ENCODE measurements at places on chromosomes 13 and 19. TPM values are rescaled to one million over a fixed set of nuclear protein-coding genes. Genes with fewer than 3 reads are reported as not detected.

The HCST gene
- polyA plus RNA-seq, result 2.1 TPM

The TEX101 gene
- polyA plus RNA-seq, result not detected

The DIAPH3 gene
- 30.2 TPM for polyA plus RNA-seq

The CSNK1A1L gene
- not detected for polyA plus RNA-seq

The PCP2 gene
- polyA plus RNA-seq, result 0.40 TPM

The RNF17 gene
- polyA plus RNA-seq, result not detected

The CD209 gene
- polyA plus RNA-seq, result not detected
